ENCODE measurements at places on chromosomes 12 and 14.

DNA sequence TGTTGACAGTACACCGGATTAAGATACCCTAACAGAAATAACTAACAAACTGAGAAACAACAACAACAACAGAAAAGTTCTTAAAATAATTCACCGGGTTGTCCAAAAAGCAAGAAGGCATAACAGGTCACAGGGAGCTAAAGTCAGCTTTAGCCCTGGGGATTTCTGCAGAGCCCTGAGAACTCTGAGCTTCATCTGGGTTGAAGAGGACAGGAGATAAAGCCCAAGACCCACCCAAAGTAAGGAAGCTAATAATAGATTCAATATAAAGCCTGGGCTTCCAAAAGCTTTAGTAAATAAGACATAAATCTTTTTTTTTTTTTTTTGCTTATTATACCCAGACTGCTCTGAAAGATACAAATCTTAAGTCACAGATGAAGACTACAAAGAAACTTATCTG is 44.1 kb upstream of the MTERF2 start:
- DNase-seq = no peak

- no peak for DNase-seq
Observed at GRCh38 chr12:75651342-75651695, 139.9 kb upstream of the KRR1 start.

- peak; percentile 27 for DNase-seq
Observed at GRCh38 chr12:6363330-6364043, 11.9 kb downstream of the SCNN1A start.

GRCh38 chr14:85620947-85621346 is 91.0 kb downstream of the FLRT2 start:
- no peak for DNase-seq

- DNase-seq = no peak
Observed at GRCh38 chr14:22265319-22266141, 323.5 kb downstream of the DAD1 start.

DNA sequence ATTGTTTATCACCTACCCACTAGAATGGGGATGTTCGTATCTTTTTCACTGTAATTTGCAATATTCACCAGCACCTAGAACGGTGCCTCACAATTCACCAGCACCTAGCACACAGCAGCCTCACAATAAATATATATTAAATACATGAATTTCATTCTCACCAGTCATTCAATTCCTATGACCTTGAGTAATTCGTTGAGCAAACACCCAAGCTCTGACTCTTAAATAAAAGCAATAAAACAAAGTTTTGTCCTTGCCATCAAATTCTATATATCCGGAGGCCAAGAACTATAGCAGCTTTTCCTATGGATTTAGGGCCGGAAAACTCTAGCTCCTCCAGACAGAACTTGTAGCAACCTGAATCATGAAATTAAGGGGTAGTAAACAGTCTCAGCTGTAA is 981 bp downstream of the VTI1B start:
- no peak for DNase-seq

DNA sequence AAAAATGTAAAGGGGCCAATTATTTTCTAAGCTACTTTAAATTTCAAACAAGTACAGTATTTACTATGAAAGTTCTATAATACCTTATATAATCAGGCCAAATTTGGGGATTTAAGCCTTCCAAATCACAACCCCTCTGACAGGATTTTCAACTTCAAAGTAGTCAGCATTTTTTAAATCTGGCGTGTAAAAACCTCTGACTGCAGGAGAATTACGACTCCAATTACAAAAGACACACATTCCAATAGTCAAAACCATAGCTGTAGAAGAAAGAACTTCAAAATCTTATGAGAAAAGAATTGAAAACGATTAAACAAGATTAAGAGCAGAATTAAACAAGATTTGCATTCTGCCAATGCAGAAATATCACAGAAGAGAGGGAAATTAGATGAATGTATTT is 12.7 kb downstream of the OSBPL8 start:
- DNase-seq = no peak

GRCh38 chr12:55829967-55830600 is 697 bp upstream of the DNAJC14 start:
- DNase-seq = no peak

DNA sequence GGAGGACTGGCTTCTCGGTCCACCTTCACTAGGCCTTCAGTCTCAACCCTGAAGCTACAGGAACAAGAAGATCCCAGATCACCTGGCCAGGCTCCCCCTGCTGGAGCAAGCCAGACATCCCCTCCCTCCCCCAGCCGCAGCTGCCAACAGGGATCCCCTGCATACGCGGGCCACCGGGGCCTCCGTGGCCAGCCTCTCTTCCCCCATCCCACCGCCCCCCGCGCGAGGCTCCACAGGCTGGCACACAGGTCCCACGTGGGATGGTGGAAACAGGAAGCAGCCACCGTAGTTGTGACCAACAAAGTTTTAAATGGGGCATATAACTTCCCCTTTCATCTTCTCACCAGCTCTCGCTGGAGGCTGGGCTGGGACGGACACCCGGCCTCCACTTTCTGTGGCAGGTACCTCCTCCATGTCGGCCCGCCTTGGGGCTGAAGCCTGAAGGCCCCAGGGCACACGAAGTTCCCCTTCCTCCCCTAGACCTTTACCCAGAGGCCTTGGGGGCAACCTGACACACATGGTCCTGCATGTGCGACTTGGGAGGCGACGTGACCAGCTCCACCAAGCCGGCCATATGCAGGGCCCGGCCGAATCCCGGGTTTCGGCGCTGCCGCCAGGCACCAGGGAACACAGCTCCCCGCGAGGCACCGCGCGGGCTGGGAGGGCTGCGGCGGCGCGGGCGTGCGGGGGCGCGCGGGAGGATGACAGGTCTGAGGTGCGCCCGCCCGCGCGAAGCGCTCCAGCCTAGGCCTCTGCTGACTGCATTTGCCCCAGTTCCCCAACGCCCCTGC is 44.4 kb upstream of the PNMA1 start:
- peak; percentile 59 for DNase-seq

GRCh38 chr14:99098199-99098598 is 173.8 kb downstream of the BCL11B start:
- DNase-seq = no peak

- no peak for DNase-seq
Observed at GRCh38 chr14:71591929-71592328, 340.3 kb upstream of the RGS6 start.

GRCh38 chr14:21825149-21825743 is 151.6 kb upstream of the OR4E1 start:
- DNase-seq = peak; percentile 4

GRCh38 chr12:119546340-119546739 is 47.2 kb upstream of the TMEM233 start:
- DNase-seq = no peak

GRCh38 chr12:69497308-69498026 is 27.3 kb downstream of the FRS2 start:
- no peak for DNase-seq

- no peak for DNase-seq
Observed at GRCh38 chr14:88137327-88137726, 132.4 kb downstream of the GPR65 start.

DNA sequence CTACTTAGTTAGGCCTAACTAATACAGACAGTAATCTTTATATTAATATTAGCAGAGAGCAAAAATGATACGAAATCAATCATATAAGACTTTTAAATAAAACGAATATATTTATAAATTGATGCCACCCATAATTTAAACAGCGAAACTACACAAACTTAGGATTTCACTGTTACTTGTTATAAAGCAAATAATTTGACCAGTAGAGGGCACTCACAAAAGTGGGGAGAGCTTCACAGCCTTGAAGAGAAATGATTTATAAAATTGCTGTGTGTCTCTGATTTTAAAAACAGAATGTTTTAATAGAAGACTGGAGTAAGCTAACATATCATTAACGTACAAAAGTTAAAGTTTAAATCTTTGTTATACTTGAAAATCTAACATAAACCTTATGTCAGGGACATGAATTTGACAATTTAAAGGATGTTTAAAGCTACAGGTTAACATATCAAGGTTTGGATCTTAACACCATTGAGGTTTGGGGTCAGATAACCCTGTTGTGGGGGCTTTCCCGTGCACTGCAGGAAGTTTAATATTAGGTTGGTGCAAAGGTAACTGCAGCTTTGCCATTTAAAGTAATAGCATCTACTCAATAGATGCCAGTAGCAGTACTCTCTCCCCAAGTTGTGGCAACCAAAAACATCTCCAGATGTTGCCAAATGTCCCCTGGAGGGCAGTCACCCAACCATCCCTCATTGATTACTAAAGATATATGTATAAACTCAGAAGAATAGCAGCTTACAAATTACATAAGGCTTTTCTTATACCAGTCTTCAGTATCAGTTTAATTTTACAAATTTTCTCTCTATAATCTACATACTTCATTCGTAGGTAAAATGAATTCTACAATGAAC is 9.3 kb downstream of the KRAS start:
- DNase-seq = no peak

DNA sequence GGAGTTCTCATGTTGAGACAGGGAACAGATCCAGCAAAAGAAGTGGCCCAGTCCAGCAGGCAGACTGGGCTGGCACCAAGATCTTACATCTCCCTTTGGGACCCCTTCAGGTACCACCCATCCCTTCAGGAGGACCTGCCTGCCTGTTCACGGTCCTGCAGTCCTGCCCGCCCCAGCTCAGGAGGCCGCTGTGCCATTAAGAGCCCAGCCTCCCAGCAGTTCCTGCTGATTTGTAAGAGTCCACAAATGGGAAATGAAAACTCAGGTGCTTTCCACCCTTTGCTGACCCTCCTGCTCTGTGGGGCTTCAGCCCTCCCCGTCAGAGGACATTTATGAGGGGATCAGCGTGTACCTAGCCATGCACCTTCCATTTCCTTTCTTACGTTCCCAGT is 39.5 kb downstream of the C14orf132 start:
- DNase-seq = no peak

GRCh38 chr14:29738056-29738455 is 189.6 kb downstream of the PRKD1 start:
- no peak for DNase-seq

GRCh38 chr12:52847335-52848102 is 1.3 kb downstream of the KRT78 start:
- DNase-seq = no peak

DNA sequence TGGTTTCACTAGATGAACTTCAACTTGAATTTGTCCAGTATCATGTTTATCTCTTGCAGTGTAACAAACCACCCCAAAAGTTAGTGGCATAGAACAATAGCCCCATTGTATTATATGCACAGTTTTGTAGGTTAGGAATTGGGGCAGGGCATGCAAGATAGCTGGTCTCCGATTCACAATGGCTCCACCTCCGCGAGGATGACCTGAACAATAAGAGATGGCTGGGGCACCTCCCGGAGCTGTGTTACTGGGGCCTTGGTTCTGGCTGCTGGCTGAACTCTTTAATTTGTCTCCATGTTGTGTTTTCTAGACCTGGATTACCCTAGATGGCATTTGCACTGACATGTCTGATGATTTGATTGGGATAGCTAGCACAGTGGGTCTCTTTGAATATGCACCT is 20.4 kb upstream of the VRK1 start:
- no peak for DNase-seq

DNA sequence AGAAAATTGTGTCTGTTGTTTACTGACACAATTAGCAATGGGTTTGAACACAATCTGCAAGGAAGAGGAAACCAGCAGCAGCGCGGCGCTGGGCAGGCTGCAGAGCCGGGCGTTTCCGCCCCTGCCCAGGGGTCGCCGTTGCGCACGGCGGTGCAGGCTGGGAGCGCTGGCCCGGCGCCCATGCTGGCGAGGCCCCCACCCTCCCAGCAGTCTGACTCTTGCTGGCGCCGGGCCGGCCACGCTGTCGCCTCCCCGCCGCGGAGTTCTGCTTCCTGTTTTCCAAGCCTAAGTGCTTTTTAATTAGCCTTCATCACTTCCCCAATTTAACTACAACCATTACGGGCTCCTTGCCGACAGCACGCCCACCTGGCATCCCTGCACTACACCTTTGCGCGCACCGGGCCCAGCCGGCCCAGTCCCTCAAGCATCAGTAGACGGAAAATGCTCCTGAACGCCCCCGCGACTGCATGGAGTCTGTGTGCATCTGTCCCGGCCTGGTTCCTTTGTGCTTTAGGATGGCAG is 212.1 kb downstream of the GXYLT1 start:
- DNase-seq = no peak

DNA sequence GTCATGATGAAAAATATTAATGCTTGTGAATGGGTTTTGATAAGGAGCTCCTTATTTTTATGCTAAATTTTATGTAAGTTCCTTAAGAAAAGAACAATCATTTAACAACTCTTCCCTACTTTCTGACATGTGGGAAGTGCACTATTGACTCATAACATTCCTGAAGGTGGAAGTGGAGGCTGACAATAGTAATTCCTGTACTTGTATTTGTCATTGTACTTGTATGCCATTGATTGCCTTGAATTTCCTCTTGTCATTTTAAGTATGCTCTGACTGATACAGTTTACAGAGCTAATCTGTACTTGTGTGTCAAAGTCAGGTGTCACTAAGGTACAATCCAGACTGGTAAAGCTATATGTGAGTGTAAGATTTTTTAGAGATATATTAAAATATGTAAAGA is 440.0 kb downstream of the SLC16A7 start:
- no peak for DNase-seq

DNA sequence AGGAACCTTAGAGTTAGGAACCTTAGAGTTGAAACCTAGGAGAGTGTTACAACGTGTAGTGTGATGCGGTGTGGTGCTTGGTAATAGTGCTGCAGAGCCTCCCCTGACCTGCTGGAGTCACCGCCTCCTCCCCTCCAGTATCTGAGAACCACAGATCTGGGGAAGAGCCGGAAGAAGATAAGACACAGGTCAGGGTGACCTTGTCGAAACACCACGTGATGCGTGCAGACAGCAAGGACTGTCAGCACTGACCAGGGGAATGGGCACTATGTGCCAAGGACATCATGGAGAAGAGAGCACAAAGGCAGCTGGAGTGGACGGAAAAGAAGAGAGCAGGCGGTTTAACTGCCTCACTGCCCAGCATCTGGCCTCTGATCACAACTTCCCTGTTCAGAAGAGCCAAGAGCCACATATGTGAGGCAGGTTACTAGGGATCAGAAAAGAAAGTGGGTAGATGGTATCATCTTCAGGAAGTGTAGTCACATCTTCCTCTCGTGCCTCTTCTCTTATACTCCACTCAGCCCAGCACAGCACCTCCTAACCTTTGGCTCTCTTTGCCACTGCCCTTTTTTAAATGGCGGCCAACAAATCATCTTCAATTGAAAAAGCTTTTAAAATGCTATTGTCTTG is 93.7 kb downstream of the TESC start:
- no peak for DNase-seq

- no peak for DNase-seq
Observed at GRCh38 chr12:26692407-26692806, 140.6 kb downstream of the ITPR2 start.

- no peak for DNase-seq
Observed at GRCh38 chr12:6469609-6470374, 685 bp downstream of the VAMP1 start.

- no peak for DNase-seq
Observed at GRCh38 chr14:89524990-89525667, 108.1 kb upstream of the FOXN3 start.
